ENCODE measurements at places on chromosomes 13 and 19.

DNA sequence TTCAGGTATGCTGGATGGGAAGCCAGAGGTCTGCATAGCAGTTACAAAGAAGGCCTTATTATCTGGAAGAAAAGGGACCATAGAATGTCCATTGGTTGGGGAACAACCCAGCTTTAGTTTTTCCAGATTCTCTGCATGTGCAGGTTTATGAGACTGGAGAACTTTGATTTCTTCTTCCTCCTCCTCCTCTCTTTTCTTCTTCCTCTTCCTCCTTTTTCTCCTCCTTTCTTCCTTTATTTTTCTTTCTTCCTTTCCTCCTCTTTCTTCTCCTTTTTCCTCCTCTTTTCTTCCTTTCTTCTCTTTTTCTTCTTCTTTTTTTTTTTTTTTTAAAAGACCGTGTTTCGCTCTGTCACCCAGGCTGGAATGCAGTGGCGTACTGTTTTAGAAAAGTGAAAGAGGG, 30.9 kb downstream of the EPN1 start:
- no peak for DNase-seq

GRCh38 chr13:89066868-89067466, 1395.8 kb downstream of the SLITRK5 start:
- DNase-seq, result peak; percentile 44

DNA sequence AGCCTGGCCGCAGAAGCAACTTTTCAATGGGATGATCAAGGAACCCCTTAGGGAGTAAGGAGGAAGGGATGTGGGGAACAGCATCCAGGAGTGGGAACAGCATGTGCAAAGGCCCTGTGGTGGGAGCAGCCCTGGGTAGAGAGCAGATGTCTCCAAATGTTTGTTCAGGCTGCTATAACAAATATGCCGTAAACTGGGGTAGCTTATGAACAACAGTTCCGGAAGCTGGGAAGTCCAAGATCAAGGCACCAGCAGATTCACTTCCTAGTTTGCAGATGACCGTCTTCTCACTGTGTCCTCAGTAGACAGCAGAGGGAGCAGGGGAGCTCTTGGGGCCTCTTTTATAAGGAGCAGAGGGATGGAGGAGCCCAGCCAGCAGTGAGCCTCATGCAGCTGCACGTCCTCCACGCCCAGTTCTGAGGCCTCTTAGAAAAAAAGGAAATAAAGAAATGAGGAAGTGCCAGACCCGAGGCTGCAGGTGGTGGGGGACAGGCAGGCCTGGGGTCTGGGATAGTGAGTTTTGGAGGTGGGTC, 4.2 kb upstream of the LRRC25 start:
- DNase-seq, result peak; percentile 76

DNA sequence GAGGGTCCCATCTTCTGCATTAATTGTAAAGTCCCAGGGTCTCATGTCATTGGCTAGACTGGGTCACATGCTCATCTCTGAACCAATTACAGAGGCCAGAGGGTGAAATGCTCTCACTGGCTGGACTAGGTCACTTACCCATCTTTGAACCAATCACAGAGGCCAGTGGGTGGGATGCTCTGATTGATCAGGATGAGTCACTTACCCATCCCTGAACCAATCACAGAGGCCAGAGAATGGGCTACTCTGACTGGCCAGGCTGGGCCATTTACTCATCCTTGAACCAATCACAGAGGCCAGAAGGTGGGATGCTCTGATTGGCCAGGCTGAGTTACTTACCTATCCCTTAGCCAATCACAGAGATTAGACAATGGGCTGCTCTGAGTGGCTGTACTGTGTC, 5.3 kb downstream of the MISP start:
- DNase-seq, result peak; percentile 82

- no peak for DNase-seq
Measured at GRCh38 chr19:55251341-55252081, 7.3 kb downstream of the PPP6R1 start.

- peak; percentile 11 for DNase-seq
Measured at GRCh38 chr19:55519451-55520311, 17.3 kb downstream of the SBK2 start.

DNA sequence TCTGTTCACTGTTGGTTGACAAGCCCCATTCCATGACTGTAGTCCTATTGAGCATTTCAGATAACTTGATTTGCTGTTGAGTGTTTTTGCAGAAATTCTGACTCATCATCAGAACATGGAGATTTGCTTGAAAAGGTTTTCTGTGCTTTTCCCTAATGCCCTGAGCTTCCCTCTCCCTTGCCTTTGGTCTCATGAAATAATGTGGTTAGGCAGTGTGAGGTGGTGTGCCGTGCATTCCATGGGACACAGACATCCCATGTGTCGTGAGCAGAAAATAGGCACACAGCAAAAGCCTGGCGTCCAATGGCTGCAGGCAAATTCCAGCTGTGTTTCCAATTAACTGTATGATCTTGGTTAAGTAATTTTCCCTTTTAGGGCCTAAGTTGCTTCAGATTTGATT, 197.4 kb downstream of the DLEU7 start:
- DNase-seq, result no peak

DNA sequence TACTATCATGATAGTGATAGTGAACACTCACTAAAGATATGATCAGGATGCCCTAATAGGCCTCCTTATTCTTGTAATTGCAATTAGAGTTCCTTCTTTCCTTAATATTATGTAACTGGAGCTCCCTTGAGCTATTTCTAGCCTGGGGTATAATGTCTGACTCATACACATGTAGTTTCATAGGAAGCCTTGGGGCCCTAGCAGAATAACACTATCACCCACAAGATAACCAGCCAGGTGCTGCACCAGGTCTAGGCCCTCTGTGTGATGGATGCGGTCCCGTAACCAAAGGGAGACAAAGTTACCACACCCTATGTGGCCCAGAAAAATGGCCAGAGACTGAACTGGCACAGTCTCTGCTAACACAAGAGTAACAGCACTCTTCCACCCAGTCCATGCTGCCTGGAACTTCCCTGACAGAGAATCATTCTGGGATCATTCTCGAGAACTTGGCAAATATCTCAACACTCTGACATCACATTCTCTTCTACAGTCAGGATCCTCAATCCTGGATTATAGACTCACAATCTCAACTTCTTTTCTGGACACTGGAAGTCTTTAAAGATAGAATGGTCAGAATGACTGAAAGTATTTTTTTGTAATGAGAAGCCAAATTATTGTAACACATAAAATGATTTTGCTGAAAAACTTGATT, 32.6 kb upstream of the IGFL4 start:
- no peak for DNase-seq

- no peak for DNase-seq
Measured at GRCh38 chr19:21947775-21948174, 63.0 kb downstream of the ZNF208 start.

- no peak for DNase-seq
Measured at GRCh38 chr13:32938907-32939306, 77.3 kb upstream of the KL start.

DNA sequence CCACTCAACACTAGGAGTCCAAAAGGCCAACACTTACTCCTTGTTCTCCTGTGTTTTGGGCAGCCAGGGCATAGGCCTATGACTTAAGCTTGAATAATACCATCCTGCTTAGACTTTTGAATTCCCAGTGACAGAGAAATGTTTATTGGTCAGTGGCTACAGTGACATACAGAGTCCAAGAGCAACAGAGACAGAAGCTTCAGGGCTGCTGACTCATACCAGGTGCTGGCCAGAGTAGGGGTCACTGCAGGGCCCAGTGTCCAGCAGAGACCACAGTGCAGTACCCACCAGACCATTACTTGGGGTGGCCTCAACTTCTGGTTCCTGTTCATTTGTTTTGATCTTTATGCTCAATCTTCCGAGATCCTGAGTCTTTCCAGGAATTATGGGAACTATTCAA, 6.0 kb upstream of the FREM2 start:
- DNase-seq, result no peak

DNA sequence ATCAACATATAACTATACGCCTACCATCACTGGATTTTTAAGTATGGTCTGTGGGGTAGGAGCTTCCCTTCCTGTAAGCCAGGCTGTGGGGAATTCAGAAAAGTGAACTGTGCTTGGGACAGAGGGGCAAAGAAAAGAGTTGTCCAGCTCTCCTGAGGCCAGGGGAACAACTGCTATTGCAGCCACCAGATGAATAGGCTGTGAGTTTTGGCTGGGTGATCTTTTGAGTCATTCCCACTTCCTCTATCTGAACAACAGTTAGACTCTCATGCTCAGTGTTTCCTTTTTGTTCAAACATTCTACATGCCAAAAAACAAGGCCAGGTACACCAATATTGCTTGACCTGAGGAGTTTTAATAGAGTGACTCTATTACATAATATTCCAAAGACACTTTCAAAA, 426.2 kb upstream of the DACH1 start:
- no peak for DNase-seq

DNA sequence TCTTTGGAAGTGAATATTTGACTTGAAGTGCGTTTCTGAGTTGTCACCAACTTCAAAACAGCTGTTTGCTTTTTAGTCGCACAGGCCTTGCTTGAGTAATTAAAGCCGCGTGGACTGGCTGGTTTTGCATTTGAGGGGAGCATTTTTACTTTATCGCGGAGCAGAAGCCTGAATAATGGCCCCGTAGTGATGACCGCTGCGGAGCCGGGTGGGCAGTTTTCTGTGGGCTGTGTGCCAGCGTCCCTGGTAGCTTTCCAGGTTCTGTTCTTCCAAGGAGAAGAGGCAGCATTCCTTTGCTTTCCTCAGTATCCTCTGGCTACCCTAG, 1.1 kb downstream of the NAA16 start:
- peak; percentile 7 for DNase-seq

- no peak for DNase-seq
Measured at GRCh38 chr13:24784319-24784718, 20.4 kb downstream of the RNF17 start.

DNA sequence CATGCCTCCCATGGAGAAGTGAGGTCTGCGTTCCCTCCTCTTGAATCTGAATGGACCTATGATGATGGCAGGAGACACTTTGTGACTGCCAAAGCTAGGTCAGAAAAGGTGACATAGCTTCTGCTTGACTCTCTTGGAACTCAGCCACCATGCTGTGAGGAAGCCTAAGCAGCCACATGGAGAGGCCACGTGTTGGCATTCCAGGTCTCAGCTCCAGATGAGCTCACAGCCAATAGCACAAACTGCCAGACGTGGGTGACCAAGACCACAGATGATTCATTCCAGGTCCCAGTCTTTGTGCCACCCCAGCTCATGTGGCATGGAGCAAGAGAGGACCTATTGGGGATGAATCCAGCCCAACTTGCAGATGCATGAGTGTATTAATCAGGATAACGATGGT, 8.7 kb upstream of the GGACT start:
- no peak for DNase-seq

- DNase-seq, result peak; percentile 15
Measured at GRCh38 chr19:47848823-47849473, 10.1 kb upstream of the TPRX2 start.

- peak; percentile 97 for DNase-seq
Measured at GRCh38 chr13:113138792-113139551, 16.4 kb downstream of the F10 start.

DNA sequence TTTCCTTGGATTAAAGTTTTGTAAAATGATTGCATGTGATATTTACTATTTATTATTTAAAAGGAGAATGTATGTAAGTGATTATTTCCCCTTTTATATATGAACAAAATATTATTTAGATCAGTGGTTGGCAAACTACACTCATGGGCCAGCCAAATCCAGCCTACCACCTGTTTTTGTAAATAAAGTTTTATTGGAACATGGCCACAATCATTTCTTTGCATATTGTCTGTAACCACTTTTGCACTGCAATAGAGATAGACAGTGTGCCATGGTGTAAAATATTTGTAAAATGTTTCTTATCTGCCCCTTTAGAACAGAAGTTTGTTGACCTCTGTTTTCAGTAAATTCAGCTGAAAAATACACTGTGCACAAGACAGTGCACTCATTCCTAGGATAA, 426.4 kb downstream of the MYO16 start:
- DNase-seq, result no peak

- no peak for DNase-seq
Measured at GRCh38 chr19:31817971-31818797, 468.9 kb upstream of the TSHZ3 start.

GRCh38 chr13:30234619-30235162, 72.7 kb downstream of the KATNAL1 start:
- DNase-seq, result no peak

- no peak for DNase-seq
Measured at GRCh38 chr19:17526922-17527321, 15.5 kb downstream of the PGLS start.

GRCh38 chr19:58393725-58394033, 1.8 kb upstream of the RNF225 start:
- no peak for DNase-seq

DNA sequence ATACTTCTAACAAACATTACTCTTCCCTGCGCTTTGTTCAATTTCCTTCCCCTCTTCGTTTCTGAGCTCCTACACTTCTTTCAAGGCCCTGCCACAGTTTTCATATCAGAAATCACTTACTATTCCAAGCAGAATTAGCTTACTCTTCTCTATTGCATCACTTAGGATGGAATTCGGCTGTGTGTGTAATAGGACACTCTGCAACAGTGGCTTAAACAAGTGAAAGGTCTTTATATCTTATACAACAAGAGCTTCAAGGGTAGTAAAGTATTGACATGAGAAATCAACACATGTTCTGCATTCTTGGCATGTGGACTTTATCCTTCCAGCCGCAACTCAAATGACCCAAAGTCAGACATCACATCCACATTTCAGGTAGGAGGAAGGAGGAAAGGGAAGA, 279.6 kb downstream of the PCDH20 start:
- DNase-seq, result no peak

DNA sequence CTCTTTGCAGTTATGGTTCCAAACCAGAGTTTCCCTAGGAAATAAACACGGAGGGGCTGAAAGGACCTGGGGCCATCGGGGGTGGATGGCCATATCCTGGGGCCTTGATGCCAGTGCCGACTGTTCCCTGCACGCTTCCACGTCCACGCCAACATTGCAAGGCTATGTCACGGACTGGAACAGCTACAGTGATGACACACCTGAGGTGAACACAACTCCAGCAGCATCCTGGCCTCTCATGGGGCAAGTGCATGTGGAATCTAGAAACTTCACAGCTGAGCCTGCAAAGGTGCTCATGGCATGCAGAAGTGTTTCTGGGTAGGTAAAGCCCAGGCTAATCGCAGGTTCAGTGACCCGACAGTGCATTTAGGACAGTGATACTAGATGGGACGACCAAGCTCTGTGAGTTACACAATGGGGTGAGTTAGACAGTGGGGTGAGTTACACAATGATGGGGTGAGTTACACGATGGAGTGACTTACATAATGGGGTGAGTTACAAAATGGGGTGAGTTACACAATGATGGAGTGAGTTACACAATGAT, 52.0 kb upstream of the GAS6 start:
- no peak for DNase-seq

GRCh38 chr13:112182846-112183531, 116.0 kb downstream of the SOX1 start:
- DNase-seq, result peak; percentile 10
